ENCODE measurements at places on chromosomes 2 and 18.

- H3K27ac ChIP-seq, result no peak overlapping the region
- H3K4me1 ChIP-seq, result peaks cover 10% of the 10 kb centered on the region
- no peak overlapping the region for H3K4me3 ChIP-seq
Observed at GRCh38 chr2:240579771-240580614, 6.5 kb upstream of the CAPN10 start.

DNA sequence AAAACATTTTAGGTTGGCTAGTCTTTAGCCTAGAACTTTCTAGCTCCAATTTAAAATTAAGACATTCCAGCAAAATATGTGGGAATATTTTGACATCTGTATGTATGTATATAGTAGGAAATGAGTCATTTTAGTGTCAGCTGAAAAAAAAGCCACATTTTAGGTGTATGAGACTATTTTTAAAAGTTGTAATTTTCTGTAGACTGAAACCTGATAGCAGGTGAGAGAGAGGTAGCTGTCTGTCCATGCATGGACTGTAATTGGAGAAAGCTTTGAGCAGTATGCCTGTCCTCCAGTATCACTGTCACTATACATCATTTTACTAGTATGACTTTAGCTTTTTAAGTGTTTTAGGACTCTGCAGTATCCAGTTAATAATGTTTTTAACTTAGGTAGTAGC, 26.1 kb upstream of the PPP1R1C start:
- no peaks in the 10 kb centered on the region for H3K27me3 ChIP-seq
- no peaks in the 10 kb centered on the region for H3K4me1 ChIP-seq
- H3K4me3 ChIP-seq, result no peak overlapping the region
- DNase-seq, result no peak
- no peak overlapping the region for H3K27ac ChIP-seq

GRCh38 chr2:217816396-217816869, 186.4 kb downstream of the TNS1 start:
- no peak overlapping the region for H3K4me3 ChIP-seq
- peak overlapping the region; percentile 65 for H3K27ac ChIP-seq
- H3K4me1 ChIP-seq, result peaks cover 56% of the 10 kb centered on the region
- peak; percentile 96 for DNase-seq
- peaks cover 97% of the 10 kb centered on the region for H3K36me3 ChIP-seq

- H3K4me3 ChIP-seq, result no peak overlapping the region
- H3K27ac ChIP-seq, result no peak overlapping the region
- no peaks in the 10 kb centered on the region for H3K4me1 ChIP-seq
- no peak for DNase-seq
- no peaks in the 10 kb centered on the region for H3K27me3 ChIP-seq
Observed at GRCh38 chr2:235793163-235793752, 299.4 kb downstream of the AGAP1 start.

DNA sequence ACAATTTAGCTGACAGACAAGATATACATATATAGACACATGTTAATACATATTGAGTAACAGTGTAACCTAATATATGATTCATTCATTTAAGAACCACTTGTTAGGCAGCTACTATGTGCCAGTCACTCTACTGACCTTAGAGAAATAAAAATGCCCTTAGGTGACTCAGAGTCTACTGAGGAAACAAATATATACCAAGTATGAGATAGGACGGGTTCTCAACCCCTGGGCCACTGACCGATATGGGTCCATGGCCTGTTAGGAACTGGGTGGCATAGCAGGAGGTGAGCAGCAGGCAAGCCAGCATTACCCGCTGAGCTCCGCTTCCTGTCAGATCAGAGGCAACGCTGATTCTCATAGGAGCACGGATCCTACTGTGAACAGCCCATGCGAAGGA, 14.8 kb downstream of the STRN start:
- no peaks in the 10 kb centered on the region for H3K4me1 ChIP-seq
- no peaks in the 10 kb centered on the region for H3K36me3 ChIP-seq
- H3K27me3 ChIP-seq, result no peaks in the 10 kb centered on the region
- DNase-seq, result no peak
- H3K4me3 ChIP-seq, result no peak overlapping the region

DNA sequence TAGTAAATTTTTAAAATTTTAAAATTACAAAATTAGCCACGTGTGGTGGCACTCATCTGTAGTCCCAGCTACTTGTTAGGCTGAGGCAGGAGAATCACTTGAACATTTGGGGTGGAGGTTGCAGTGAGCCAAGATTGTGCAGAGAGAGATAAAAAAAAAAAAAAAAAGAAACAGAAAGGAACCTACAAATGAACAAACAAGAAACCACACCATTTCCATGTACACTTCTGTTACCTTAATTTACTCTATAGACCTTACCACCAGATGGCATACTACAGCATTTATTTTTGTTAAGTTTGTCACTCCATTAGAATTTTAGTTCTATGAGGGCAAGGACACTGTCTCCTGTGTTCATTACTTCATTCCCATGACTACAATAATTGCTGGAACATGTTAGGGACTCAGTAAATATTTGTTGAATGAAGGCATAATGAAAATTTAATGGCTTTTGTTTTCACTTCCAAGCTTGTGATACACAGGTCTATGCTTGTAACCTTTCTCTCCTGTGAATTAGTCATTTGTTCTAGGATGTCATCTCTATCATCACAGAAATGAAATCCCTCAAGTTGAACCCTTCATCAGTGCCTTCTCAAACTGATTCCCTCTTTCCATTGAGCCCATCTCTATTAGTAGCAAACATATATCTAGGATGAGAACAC, 76.0 kb downstream of the ARHGAP15 start:
- H3K27ac ChIP-seq, result no peak overlapping the region
- H3K4me3 ChIP-seq, result no peak overlapping the region
- H3K27me3 ChIP-seq, result no peaks in the 10 kb centered on the region
- no peaks in the 10 kb centered on the region for H3K36me3 ChIP-seq
- no peaks in the 10 kb centered on the region for H3K4me1 ChIP-seq
- no peak for DNase-seq

- DNase-seq, result no peak
- H3K27me3 ChIP-seq, result peaks cover 3% of the 10 kb centered on the region
- no peaks in the 10 kb centered on the region for H3K36me3 ChIP-seq
- no peak overlapping the region for H3K4me3 ChIP-seq
- H3K4me1 ChIP-seq, result peaks cover 10% of the 10 kb centered on the region
Observed at GRCh38 chr2:70714141-70714905, 53.7 kb downstream of the ADD2 start.

GRCh38 chr2:238970553-238971081, 122.7 kb downstream of the TWIST2 start:
- peak; percentile 60 for DNase-seq
- H3K27ac ChIP-seq, result no peak overlapping the region
- peaks cover 20% of the 10 kb centered on the region for H3K27me3 ChIP-seq
- H3K4me3 ChIP-seq, result no peak overlapping the region

DNA sequence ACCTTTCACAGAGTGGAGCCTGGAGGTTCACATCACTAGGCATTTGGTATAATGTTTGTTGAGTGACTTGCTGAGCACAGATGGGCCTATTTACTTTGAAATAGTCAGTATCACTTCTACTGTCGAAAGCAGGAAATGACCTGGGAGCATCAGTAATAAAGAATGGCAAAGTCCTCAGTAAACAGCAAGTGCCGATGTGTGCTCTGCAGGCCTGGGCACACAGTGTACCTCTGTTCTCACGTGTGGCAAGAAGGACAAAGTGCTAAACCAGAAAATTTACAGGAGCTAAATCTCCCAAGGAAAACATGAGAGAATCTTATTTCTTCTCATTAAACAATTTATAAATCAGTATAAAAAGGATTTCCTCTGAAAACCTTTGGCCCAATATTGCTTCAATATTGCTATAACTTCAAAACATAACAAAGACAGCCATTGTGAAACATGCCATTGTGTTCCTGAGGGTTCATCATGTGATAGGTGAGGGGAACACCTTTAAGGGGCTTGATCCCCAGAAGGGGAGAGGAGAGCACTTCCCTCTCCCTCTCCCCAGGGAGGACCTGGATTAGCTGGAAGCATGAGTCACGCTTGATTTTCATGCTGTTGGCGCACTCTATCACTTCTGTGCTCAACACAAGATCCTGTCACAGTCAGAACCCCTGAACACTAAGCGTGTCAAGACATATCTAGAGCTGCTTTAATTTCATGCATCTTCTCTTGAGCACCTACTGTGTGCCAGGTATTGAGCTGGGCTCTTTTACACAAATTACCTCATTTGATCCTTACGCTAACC, 131.5 kb upstream of the SMAD2 start:
- no peak overlapping the region for H3K4me3 ChIP-seq
- no peaks in the 10 kb centered on the region for H3K36me3 ChIP-seq
- no peaks in the 10 kb centered on the region for H3K27me3 ChIP-seq
- no peak overlapping the region for H3K27ac ChIP-seq
- H3K4me1 ChIP-seq, result peaks cover 11% of the 10 kb centered on the region
- no peak for DNase-seq

DNA sequence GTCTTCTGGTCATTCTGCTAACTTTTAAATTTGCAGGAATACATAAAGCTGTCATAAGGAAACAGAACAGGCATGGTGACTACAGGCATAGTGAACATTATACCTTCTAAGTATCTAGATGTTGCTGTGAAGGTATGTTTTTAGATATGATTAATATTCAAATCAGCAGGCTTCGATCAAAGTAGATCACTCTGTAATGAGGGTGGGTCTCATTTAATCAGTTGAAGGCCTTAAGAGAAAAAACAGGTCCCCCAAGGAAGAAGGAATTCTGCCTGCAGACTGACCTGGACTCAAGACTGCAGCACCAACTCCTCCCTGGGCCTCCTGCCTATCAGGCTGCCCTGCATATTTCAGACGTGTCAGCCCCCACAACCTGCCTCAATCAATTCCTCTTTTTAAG, 104.0 kb downstream of the L3MBTL4 start:
- H3K27me3 ChIP-seq, result no peaks in the 10 kb centered on the region
- H3K4me3 ChIP-seq, result no peak overlapping the region
- H3K4me1 ChIP-seq, result no peaks in the 10 kb centered on the region
- H3K27ac ChIP-seq, result no peak overlapping the region

DNA sequence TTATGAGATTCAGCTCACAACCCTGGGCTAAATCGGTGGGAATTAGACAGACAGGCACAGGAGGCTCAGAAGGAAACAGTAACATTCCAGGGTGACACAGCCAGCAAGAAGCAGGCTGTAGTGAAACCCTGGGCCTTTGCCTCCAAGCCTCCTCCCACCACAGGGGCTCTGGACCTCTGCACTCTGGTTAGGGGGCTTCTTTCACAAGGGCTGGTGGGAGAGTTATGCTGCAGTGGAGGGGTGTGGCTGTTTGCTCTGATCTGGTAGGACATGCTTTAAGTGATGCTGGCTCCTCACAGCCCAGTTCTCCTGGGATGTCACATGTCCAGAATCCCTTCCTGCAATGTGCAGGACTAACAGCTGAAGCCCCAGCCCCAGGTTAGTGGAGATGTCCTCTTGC, 109.9 kb downstream of the TGFA start:
- no peaks in the 10 kb centered on the region for H3K36me3 ChIP-seq
- no peaks in the 10 kb centered on the region for H3K4me1 ChIP-seq
- peaks cover 2% of the 10 kb centered on the region for H3K27me3 ChIP-seq
- no peak overlapping the region for H3K4me3 ChIP-seq
- DNase-seq, result no peak
